ENCODE measurements at places on chromosomes 5 and 9.

GRCh38 chr5:1909346-1909985, 26.7 kb upstream of the IRX4 start:
- no peak for DNase-seq

DNA sequence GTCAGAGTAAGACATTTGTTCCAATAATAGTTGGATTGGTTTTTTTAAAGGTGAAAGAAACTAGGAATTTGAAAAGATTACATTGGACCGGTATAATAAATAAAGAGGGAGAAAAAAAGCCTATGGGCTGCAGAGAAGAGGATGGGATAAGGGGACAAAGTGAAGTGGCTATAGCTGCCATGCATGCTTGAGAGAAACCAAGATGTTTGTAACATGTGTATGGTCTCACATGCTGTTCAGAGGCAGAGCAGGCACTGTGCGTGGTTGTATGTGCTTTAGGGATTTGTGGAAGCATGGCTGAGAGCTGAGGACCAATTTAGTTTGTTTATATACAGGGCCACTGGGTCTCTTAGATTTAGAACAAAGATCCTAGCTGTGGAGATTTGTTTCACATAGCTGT, 32.7 kb downstream of the LNPEP start:
- no peak for DNase-seq

- peak; percentile 39 for DNase-seq
Observed at GRCh38 chr9:70438341-70438928, 24.0 kb upstream of the KLF9 start.

DNA sequence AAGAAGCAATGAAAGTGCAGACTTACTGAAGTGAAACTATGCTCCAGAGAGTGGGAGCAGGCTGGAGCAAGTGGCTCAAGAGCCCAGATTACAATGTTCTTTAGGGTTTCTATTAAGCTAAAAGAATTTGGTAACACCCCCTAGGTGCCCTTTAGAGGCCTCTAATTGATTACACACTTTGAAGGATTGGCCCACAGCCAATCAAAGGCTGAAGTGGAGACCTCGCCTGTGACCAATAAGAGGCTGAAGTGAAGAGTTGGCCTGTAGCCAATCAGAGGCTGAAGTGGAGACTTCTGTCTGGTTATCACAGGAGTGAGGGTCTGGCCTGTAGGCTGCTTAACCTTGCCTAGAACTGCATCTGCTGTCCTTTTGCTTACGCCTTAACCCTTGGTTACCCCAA, 46.7 kb upstream of the SPATA31C2 start:
- DNase-seq: no peak

GRCh38 chr9:111514967-111515366, 10.0 kb upstream of the ZNF483 start:
- no peak for DNase-seq

- peak; percentile 71 for DNase-seq
Observed at GRCh38 chr9:130872912-130873503, 23.6 kb downstream of the QRFP start.

GRCh38 chr5:94376672-94377345, 241.6 kb downstream of the KIAA0825 start:
- DNase-seq: no peak

DNA sequence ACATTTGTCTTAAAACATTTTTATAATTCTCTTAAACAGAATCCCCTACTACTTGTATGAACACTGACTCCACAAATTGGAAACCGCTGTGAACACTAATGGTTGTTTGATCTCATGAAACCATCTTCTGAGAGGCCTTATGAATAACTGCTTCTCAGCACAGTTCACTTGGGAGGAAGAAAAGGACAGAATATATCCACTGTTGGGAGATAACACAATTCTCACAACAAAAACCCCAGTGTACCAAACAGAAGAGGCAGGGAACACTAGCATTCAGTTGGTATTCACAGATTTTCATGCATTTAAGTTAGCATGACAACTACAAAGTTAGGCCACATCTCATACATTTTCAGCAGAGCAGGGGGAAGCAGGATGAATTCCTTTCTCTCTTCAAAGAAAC, 89.0 kb upstream of the SELENOP start:
- no peak for DNase-seq

DNA sequence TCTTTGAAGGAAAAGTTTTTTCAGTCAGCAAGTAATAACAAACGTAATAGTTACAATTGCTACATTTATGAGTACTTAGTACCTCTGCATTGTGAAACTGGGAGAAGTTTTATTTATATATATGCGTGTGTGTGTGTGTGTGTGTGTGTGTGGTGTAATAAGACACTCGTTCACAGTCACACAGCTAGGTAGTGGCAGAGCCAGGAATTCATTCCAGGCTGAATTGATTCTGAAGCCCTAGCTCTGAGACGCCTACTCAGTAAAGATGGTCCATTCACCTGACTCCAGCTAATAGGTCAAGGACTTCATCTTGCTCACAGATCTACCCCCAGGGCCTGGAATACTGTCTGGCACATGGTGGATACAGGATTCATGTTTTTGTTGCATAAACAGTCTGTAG, 13.6 kb upstream of the CAST start:
- no peak for DNase-seq

GRCh38 chr5:168914491-168914890, 335.3 kb upstream of the PANK3 start:
- no peak for DNase-seq

DNA sequence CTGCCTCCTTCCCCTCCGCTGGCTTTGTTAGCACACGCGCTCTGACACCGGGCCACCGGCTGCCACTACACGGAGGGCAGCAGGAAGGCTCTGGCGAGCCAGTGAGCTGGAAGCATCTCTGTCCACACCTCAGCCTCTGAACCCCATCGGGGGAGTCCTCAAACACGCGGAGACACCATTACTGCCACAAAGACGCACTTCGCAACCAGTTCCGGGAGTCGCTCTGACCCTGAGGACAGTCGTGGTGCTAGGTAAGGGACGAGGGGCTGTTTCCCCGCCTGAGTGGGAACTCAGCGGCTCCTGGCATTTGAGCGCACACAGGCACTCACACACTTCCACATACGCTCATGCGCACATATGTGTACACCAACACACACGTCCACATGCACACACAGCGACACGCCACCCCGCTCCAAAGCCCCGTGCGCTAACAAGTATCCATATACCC, 160.0 kb downstream of the C9orf152 start:
- DNase-seq: no peak

DNA sequence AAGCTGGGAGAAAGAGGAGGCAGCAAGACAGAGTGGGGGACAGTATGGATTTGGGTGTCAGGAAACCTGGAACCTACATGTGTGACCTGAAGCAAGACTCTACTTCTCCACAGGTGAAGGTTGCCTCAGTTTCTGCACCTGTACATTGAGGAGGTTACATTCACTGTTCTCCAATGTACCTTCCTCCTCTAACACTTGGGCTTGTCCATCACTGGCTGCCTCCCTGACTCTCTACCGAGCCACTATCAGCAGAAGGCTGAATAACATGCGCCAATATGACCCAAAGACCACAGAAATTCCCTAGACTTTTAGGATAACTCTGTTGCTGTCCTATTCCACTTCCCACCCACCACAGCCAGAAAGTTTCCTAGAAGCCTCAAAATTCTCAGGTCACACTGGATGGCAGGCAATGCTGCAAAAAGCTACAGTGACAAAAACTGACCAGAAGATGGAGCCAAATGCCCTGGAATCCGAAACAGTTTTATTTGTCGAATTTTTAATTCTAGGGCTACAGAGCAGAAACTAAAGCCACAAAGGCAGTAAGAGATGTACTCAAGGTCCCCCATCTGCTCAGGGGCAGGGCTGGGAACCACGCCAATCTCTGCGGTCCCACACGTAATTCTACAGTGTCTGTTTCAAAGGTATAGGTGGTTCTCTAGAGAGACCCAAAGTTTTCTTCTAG, 64.4 kb downstream of the FAM114A2 start:
- peak; percentile 40 for DNase-seq

DNA sequence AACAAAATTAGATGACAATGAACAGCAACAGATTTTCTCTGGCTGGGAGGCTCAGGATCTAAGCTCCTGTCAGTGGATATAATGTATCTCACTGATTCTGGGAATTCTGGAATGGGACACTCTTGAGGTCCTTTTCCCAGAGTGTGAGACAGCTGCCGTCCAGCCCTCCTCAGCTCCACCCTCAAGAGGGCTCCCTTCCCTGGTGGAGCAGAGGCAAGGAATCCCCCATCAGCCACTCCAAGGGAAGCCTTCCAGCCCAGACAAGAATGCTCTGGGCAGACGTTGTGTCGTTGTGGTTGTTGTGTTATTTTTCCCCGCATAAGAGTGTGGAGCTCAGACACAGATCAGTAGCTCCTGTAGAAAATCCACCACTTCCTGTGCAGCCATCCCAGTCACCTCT, 47.7 kb upstream of the ATP10B start:
- DNase-seq: no peak

- DNase-seq: no peak
Observed at GRCh38 chr5:62421414-62421813, 8.9 kb downstream of the IPO11 start.

DNA sequence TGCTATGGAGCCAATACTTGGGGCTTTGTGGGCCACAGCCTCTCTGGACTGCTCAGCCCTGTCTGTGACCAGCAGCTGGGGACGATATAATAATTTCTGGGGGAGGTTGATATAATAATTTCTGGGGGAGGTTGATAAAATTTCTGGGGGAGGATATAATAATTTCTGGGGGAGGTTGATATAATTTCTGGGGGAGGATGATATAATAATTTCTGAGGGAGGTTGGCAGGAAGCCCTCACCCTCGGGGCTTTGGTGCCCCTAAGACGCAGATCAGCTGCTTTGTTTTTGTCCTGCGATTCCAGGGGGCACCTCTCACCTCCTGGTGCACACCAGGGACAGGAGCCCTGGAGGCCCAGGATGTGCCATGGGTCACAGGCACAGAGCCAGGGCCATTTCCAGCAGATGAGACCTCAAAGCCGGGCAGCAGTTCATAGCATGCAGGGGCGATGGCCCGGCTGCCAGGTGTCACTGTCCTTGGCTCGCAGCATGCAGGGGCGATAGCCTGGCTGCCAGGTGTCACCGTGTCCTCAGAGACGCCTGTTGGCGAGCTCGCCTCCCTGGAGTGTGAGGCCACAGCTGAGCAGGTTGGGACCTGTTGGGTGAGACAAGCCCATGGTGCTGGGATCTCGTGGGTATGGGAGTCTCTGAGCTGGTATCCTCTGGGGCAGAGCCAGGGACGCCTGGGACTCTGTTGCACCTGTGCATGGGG, 3.8 kb upstream of the TOR4A start:
- DNase-seq: no peak

- no peak for DNase-seq
Observed at GRCh38 chr5:115641948-115642347, 16.1 kb upstream of the TMED7 start.

DNA sequence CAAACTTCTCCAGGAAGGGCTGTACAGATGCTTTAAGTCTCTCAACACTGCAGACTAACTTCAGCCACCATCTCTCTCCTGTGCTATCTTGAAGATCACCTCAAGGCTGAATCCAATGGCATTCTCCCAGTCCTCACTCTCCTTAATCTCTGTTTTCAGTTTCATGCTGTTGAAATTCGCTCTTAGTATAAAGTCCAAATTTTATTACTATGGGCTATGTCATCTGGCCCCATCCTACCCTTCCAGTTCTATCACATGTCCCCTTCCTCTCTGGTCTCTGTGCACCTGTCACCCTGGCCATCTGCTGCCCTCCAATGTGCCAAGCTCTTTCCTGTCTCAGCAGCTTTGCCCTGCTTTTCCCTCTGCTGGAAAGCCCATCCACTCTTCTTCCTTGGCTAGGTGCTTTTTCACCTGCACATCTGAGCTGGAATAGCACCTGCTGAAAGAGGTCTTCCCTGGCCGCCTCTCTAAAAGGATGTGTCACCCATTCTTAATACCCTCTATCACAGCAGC, 284.7 kb upstream of the MAP3K1 start:
- DNase-seq: no peak

DNA sequence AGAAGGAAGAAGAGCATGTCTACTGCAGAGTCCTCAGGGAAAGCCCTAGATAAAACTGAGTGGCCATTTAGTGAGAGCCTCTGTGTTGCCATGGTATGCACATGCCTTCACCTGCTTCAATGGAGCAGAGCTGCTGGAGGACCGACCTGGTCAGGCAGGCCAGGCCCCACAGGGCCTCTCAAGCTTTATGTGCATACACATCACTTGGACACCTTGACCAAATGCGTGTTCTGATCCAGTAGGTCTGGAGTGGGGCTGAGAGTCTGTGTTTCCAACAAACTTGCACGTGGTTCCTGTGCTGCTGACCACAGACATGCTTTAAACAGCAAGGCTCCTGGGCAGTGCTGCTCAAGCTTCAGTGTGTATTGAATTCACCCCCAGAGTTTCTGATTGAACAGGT, 51.4 kb upstream of the SLC2A8 start:
- DNase-seq: no peak

GRCh38 chr5:128406803-128407202, 131.2 kb downstream of the FBN2 start:
- DNase-seq: no peak

DNA sequence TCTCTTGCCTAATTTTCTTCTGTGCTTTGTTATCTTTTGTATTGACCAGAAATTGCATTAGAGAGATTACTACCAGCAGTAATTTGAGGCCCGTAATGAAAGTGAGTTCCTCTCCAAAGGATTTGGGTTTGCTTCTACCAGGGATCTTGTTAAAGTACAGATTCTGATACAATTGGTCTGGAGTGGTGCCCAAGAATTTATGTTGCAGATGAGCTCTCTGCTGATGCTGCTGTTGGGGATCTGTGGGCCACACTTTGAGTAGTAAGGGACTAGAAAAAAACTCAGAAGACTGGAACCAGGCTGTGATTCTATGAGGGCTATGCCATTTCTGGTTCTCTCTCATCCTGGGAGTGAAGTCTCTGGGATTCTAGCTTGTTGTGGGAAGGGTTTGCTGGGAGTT, 192.2 kb downstream of the SEC61B start:
- no peak for DNase-seq

DNA sequence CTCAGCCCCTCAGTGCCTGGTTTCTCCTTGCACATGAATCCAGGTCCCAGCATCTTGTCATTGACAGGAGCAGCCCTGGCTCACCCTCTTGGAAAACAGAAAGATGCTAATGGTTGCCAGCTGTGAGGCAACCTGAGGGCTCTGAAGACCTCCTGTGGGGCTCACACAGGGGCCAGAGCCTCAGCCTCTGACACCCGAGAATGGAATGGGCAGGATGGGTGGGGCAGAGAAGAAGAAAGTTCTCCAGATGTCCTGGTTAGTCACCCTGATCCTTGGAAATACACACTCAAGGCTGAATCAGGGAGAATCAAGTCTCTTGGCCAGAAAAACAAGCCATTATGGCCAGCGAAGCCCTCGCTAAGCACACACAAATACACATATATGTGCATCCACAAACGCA, 32.3 kb upstream of the SPATA31E1 start:
- no peak for DNase-seq

GRCh38 chr5:10579536-10580521, 16.0 kb downstream of the ANKRD33B start:
- no peak for DNase-seq

DNA sequence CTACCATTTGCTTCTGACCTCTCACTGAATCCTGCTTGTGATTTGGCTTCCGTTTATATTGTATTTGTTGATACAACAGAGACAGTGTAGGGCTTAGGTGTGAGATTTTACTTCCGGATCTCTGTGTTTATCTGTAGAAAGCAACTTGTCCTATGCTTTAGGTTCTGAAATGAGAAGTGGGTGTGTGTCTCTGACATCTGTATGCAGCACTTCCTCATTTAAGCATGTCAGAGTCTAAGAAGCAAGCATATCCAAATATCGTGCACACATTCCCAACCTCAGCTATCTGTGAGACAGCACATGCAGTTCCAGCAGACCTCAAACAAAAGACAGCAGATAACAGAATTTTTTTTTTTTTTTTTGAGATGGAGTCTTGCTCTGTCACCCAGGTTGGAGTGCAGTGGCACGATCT, 16.3 kb downstream of the KLF9 start:
- DNase-seq: no peak

- no peak for DNase-seq
Observed at GRCh38 chr9:117485176-117485575, 70.3 kb upstream of the ASTN2 start.

Measured in adrenal gland (tissue), 19 donors.